Lower leg skin (tissue), 4 donors: ENCODE measurements at places on chromosomes 13 and 19. TPM values are rescaled to one million over a fixed set of nuclear protein-coding genes. Genes with fewer than 3 reads are reported as not detected.

SMIM24 gene
- 0.78 TPM for total RNA-seq

B3GNT8 gene
- total RNA-seq, result 9.2 TPM

CYP2A6 gene
- not detected for total RNA-seq

CLEC4G gene
- total RNA-seq, result 0.36 TPM

GARIN5A gene
- 3.7 TPM for total RNA-seq

LGALS4 gene
- 1.6 TPM for total RNA-seq

ZNF575 gene
- total RNA-seq, result 0.94 TPM

NLRP4 gene
- not detected for total RNA-seq

COMP gene
- total RNA-seq, result 17.2 TPM

ZNF571 gene
- 6.6 TPM for total RNA-seq

FOXA3 gene
- not detected for total RNA-seq

MAMSTR gene
- 0.42 TPM for total RNA-seq

CAMSAP3 gene
- 113 TPM for total RNA-seq

OR7G3 gene
- total RNA-seq, result not detected

FAAP24 gene
- total RNA-seq, result 1.8 TPM

UBE2L5 gene
- 0.13 TPM for total RNA-seq

WASF3 gene
- total RNA-seq, result 6.1 TPM

SGTA gene
- total RNA-seq, result 37.9 TPM

KBTBD6 gene
- 4.9 TPM for total RNA-seq

HTR2A gene
- total RNA-seq, result 0.10 TPM

LILRA1 gene
- total RNA-seq, result 0.23 TPM

ZNF846 gene
- 15.5 TPM for total RNA-seq

SSC5D gene
- total RNA-seq, result 2.3 TPM

SELENOV gene
- not detected for total RNA-seq

CDX2 gene
- not detected for total RNA-seq

ZNF579 gene
- 4.2 TPM for total RNA-seq
